ENCODE measurements at places on chromosomes 16 and 17.

GRCh38 chr16:58970775-58971174 lies 236.7 kb upstream of the GOT2 start:
- DNase-seq: peak; percentile 39

DNA sequence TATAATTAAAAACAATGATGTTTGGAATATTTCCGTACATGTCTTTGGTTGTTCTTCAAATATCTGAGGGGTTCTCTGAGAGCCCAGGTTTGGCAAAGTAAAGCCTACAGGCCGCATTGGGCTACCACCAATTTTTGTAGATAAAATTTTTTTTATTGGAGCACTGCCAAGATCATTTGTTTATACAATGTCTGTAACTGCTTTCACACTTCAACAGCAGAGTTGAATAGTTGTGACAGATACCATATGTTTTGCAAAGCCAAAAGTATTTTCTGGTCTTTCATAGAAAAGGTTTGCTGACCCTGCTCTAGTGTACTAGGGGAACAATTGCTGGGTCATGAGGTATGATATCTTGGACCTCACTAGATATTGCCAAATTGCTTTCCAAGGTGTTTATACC lies 10.5 kb downstream of the PPM1D start:
- DNase-seq: no peak

DNA sequence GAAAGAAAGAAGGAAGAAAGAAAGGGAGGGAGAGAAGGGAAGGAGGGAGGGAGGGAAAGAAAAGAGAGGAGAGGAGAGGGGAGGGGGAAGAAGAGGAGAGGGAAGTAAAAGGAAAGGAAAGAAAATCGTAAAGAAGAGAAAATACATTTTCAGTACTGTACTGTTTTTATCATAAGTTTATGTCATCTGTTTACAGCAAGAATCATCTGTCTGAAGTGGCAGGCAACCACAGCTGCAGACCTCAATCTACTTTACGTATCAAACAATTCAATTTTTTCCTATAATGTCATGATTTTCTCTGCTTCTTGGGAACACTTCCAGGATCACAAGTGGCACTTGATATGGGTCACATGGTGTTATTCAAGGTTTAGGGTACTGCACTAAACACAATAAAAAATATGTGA lies 58.3 kb downstream of the USP32 start:
- DNase-seq: no peak

DNA sequence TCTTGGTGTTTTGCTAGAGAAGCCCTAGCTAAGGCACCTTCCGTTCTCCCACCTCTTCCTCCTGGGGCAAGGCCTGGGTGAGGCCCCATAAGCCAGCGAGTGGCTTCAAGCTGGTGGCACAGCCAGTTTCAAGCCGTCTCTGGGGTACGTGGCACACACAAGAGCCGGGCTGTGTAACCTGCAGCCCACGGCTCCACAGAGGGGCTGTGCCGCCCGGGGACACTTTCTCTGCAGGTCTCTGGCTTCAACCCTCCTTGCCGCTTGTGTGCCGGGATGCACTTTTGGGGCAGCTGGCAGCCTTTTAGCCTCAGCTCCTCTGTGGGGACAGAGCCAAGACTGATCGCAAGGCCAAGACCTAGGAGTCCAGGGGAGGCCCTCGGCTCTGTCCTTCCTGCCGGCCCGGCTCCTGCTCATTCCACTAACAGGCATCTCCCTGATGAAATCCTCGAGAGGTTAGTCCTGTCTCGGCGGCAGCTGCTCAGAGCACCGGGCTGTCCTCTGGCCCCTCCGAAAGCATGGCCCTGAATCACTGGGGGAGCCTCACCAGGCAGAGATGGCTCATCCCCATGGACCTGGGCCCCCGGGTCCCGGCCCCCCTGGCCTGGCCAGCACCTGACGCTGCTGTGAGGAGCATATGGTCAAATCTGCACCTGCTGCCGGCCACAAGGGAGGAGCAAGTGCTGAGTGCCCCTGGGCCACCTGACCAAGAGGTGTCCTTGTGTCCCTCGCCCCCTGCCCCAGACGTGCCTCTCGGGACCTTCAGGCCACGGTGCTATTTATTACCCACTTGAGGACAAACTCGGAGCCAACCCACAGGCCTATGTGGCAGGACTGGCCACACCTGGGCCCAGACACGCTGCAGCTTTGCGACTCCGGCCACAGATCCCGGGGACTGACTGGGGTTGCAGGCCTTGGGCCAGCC lies 98.5 kb downstream of the METRNL start:
- no peak for DNase-seq

- no peak for DNase-seq
Measured at GRCh38 chr17:7633093-7633492, 3.2 kb downstream of the SHBG start.

- no peak for DNase-seq
Measured at GRCh38 chr16:50257876-50258275, 8.5 kb upstream of the ADCY7 start.

DNA sequence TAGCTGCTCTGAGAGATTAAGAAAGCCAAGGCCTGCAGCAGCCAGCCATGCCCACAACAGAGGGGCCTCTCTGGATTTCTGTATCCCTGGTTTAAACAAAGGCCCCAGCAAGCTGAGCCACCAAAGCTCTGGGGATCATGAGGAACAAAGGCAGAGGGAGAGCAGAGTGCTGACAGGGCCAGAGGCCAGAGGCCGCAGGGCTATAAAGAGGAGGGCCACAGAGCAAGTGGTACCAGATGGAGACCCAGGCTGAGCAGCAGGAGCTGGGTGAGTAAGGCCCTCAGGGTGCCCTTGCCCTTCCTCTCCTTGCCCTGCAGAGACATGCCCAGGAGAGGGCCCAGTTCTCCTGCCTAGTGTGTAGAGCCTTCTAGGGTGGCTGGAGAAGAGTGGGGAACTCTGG lies at the start of gene CRYBA1:
Gene CRYBA1, plus strand, starts transcription at position 232 of the 400 bp plus-strand sequence. Its CDS starts 5 bp downstream, at position 237.
- DNase-seq: no peak

DNA sequence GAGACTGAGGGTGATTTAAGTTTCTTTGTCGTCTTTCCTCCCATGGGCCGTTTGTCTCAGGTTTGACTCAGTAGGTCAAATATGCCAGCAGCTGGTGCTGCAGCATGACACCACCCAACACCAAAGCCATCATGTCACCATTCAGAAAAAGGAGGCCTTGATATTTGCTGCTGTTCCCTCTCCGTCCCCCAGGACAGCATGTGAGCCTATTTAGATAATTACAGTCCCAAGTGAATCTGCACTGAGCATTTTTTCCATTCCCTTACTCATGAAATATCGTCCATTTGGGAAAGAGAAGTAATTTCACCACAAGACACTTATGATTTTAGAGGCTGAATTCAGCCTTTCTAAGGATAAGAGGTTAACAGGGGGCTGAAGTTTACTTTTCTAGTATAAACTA lies 62.2 kb upstream of the ADORA2B start:
- no peak for DNase-seq

DNA sequence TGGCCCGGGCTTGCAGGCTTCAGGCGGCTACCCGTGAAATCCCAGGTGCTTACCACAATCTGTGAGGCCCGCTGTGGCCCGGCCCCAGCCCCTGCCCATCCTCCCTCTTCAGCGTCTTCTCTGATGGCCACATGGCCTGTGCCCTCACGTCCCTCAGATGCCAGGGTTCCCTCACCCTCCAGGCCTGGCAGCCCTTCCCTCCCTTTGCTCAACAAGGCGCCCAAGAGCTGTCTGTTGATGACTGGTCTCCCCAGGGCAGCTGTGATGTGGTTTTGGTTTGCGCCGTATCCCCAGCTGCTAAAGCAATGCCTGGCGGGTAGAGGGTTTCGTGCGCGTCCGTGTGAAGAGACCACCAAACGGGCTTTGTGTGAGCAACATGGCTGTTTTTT lies 35.1 kb downstream of the PMM2 start:
- DNase-seq: no peak

DNA sequence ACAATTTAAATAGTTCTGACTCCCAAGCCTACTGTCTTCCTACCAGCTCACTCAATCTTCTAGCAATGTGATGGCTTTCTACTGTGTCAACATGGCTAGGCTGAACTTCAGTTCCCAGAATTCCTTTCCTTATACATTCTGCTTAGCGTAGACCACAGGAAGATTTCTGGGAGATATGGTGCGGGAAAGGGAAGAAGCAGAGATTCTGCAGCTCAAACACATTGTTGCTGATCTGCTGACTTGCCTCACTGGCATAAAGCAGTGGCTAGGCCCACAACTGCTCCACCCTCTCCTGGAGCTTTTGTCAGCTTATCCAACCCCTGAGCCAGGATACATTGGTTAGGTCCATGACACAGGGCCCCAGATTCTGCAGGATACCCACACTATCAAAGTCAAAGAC lies 58.8 kb downstream of the GAS7 start:
- no peak for DNase-seq

DNA sequence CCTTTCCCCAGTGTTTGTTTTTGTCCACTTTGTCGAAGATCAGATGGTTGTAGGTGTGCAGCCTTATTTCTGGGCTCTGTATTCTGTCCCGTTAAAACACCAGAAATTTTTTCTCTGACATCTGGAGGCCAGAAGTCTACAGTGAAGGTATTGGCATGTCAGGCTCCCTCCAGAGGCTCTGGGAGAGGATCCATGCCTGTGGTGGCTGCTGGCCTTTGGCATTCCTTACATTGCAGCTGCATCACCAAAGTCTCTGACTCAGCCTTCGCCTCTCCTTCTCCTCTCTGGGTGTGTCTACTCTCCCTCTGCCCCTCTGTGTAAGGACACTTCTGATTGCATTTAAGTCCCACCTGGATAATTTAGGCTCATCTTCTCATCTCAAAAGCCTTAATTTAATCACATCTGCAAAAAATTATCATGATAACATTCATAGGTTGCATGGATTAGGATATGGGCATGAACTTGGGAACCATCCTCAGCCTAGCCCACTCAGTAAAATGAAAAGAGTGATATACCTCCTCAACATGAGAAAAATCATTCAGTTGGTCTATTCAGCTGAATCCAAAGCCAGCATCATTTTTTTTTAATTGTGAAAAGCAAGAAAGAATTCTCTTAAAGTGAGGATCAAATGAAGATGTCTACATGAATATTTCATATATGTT lies 78.0 kb downstream of the MAP2K6 start:
- peak; percentile 92 for DNase-seq

DNA sequence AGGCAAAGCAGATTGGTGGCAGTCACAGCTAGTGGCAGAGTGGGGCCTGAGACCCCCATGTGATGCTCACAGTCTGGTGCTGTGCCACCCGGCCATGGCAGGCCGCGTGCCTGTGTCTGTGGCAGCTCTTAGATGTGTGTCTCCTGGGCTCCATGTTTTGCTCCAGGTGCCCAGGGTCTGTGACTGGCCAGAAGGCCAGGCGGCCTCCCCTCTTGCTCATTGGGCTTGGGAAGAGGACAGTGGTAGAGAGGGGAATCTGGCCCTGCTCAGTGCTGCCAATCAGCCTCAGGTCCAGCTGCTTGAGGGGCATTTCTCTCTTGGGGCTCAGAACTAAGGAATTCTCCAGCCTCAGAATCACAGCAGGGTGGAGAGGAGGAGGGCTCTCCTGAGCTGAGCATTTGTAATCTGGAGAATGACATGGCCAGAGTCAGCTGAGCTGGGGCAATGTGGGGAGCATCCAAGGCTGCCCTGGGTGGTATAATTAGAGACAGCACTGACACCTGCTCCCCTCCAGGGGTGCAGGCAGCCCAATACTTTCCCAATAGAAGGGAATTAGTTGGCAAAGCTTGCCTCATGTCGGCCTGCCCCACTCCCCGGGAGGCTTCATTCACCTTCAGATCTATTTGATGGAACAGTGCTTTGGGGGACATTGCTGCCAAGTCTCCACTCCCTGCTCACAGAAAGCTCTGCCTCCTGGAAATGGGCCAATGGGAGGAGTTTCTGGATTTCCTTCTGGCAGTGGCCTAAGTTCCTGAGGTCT lies 2.7 kb upstream of the LASP1NB start:
- peak; percentile 56 for DNase-seq

GRCh38 chr16:77868052-77868451 lies 79.7 kb downstream of the VAT1L start:
- no peak for DNase-seq

DNA sequence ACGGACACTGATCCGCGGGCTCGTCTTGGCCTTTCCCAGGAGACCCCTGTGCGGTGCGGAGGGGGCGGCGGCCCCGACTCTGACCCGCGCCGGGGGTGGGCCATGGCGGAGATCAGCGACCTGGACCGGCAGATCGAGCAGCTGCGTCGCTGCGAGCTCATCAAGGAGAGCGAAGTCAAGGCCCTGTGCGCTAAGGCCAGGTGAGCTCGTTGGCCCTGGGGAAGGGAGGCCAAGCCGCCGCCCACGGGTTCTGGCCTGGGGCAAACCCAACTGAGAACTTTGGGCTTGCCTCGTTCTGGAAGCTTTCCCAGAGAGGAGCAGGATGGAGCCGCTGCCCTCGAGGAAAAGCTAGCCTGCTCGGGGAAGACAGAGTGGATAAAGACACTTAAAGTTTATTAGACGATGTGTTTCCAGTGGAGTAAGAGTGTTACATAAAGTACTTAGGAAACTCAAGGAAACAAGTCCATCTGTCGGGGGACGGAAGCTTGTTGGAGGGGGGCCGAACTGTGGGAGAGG lies 540 bp downstream of the PPP4C start:
- peak; percentile 58 for DNase-seq

DNA sequence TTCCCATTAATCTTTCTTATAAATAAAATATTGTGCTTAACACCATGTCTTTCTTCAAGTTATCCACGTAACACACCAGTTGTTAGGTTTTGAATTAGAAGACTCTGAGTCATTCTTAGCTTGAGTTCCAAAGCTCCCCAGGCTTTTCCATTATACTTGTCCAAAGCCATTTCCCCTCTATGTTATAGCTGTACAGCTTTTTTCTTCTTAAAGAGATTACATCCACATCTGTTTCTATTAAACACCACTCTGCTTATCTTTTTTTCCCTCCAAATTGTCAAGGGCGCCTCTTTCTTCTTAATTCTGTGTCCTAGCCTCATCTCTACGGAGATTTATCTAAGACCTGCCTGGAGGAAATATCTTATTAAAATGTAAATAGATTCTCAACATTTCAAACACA lies 139.4 kb upstream of the CPHXL start:
- no peak for DNase-seq

DNA sequence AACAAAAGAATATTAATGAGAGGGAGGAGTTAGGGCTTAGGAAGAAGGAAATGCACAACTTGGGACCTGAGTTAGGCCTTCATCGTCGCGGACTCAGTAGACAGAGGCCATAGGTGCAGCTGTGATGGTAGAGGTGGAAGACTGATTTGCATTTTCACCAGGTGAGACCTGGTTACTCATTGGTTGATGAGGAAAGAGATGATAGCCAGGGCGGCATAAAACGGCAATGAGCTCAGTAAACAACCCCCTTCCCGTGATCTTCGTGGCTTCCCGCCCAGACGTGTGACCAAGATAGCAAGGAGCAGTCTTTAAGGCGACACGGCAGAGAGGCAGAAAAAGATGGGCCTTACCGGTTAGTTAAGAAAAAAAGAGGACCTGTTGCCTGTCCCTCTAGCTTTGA lies at the start of gene TMC5:
Gene TMC5, plus strand, starts transcription at position 244 of the 400 bp plus-strand sequence. CDS start 22,156 bp downstream, outside the sequence.
- DNase-seq: no peak
